SK-N-SH (cell line): ENCODE measurements at places on chromosomes 12 and 14. TPM values are rescaled to one million over a fixed set of nuclear protein-coding genes. Genes with fewer than 3 reads are reported as not detected.

GRCh38 chr14:83559721-83560120, 1970.2 kb upstream of the FLRT2 start:
- no peaks in the 10 kb centered on the region for H3K4me1 ChIP-seq
- no peaks in the 10 kb centered on the region for H3K27me3 ChIP-seq
- H3K27ac ChIP-seq, result no peak overlapping the region
- no peaks in the 10 kb centered on the region for H3K36me3 ChIP-seq

DNA sequence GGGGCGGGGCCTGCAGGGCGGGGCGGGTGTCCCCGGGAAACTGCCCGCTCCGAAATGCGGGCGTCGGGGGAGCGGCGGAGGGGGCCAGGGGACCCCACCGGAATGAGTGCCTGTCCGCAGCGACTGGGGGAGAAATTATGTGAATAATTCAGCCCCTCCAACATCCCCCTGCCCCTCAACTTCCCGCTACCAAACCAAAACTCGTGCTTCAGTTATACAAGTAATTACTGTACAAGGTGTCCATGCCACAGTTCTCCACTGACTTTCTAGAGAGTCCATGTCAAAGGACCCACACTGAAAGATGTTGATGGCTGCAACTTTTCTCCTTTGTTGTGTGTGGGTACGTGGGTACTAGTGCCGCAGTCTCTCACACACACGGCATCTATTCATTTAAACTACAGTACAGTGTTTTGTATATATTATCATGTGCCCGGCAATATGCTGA, 414 bp upstream of the CDK17 start:
- H3K27me3 ChIP-seq, result no peaks in the 10 kb centered on the region
- H3K4me1 ChIP-seq, result peaks cover 15% of the 10 kb centered on the region; the same call in 1 of the 2 replicates
- H3K36me3 ChIP-seq, result no peaks in the 10 kb centered on the region

DNA sequence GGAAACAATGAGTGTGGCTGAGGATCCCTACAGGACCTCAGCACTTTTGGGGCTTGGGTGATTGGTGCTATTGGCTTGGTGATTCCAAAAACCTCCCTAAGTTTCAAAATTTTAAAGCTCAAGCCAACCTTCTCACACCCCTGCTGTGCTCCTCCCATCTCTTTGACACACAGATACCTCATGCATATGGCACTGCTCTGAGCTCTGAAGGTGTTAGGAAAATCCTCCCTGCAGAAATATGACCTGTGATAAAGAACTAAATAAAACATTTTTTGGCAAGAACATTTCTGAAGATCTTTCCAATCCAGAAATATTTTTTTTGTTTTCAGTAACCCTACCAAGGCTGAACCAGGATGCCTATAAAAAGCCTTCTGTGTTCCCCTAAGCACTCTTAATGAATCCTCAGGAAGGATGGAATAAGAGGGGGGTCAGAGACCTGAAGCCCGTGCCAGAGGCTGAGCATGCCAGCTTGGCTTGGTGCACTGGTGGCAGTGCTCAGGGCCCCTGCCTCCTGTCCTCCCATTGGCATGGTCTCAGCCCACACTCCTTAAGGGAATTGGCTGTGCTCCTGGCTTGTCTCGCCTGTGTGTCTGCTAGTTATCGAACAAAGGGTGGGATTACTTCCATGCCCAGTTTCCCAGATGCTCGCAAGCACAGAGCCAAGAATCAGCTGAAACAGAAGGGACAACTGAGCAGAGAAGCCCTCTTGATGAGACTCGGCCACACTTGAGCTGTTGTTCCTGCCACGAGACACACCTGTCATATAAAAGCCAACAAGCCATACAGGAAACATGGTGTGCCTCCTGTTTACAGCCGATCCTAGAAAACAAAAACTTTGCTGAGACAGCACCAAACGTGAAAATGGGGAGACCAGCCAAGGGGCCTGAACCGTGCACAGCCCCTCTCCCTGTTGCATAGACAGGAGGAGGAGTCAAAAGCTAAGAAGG, 132.7 kb upstream of the EEA1 start:
- no peak overlapping the region for H3K4me3 ChIP-seq
- no peak for DNase-seq
- H3K4me1 ChIP-seq, result peaks cover 8% of the 10 kb centered on the region
- H3K36me3 ChIP-seq, result no peaks in the 10 kb centered on the region
- H3K27me3 ChIP-seq, result no peaks in the 10 kb centered on the region

DNA sequence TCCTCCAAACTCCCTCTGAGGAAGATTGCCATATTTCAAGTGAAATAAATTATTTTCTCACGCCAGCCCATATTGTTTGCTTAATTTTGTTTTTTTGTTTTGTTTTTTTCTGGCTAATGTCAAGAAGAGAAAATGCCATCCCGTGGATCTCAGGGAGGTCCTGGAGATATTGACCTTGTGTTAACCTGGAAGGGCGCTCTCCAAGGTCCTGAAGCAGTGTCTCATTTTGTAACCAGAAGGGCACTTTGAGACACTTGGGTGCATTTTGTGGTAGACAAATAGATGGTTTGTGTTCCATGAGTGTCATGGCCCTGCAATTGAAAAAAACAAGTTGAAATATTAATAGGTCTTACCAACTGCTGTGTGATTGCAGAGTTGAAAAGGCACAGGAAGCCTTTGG, 268.9 kb downstream of the SUDS3 start:
- H3K27ac ChIP-seq, result no peak overlapping the region
- DNase-seq, result no peak
- no peak overlapping the region for H3K4me3 ChIP-seq
- H3K4me1 ChIP-seq, result no peaks in the 10 kb centered on the region
- H3K36me3 ChIP-seq, result no peaks in the 10 kb centered on the region

DNA sequence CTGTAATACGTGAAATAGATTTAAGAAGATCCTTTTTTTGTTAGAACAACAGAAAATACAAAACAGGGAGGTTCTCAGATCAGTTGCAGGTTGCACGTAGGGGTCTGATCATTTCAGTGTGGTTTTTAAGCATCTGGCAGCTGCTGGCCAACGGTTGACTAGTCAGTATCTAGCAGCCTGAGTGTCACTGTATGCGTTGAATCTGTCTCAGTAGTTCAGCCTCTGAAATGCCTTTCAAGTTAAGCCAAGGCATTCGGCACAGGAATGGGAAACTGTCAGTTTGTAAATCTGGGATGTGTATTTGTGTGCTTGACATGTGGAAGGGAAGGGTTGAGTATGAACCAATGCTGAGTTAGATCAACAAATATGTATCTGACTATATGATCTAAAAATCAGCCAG, 165.9 kb downstream of the CACNA1C start:
- no peaks in the 10 kb centered on the region for H3K27me3 ChIP-seq
- no peak overlapping the region for H3K27ac ChIP-seq
- H3K4me1 ChIP-seq, result no peaks in the 10 kb centered on the region

GRCh38 chr14:90999299-90999698, 61.1 kb downstream of the RPS6KA5 start:
- H3K4me1 ChIP-seq, result no peaks in the 10 kb centered on the region
- no peaks in the 10 kb centered on the region for H3K36me3 ChIP-seq
- no peak for DNase-seq
- no peaks in the 10 kb centered on the region for H3K27me3 ChIP-seq
- no peak overlapping the region for H3K27ac ChIP-seq

GRCh38 chr14:59087711-59088110, 100.8 kb upstream of the DAAM1 start:
- no peak overlapping the region for H3K27ac ChIP-seq
- H3K36me3 ChIP-seq, result no peaks in the 10 kb centered on the region
- DNase-seq, result no peak
- H3K27me3 ChIP-seq, result no peaks in the 10 kb centered on the region
- H3K4me1 ChIP-seq, result peaks cover 10% of the 10 kb centered on the region; the same call in 1 of the 2 replicates

- no peak for DNase-seq
- H3K27ac ChIP-seq, result no peak overlapping the region
- no peak overlapping the region for H3K4me3 ChIP-seq
- no peaks in the 10 kb centered on the region for H3K36me3 ChIP-seq
Measured at GRCh38 chr12:100474617-100475016, 951 bp downstream of the NR1H4 start.

DNA sequence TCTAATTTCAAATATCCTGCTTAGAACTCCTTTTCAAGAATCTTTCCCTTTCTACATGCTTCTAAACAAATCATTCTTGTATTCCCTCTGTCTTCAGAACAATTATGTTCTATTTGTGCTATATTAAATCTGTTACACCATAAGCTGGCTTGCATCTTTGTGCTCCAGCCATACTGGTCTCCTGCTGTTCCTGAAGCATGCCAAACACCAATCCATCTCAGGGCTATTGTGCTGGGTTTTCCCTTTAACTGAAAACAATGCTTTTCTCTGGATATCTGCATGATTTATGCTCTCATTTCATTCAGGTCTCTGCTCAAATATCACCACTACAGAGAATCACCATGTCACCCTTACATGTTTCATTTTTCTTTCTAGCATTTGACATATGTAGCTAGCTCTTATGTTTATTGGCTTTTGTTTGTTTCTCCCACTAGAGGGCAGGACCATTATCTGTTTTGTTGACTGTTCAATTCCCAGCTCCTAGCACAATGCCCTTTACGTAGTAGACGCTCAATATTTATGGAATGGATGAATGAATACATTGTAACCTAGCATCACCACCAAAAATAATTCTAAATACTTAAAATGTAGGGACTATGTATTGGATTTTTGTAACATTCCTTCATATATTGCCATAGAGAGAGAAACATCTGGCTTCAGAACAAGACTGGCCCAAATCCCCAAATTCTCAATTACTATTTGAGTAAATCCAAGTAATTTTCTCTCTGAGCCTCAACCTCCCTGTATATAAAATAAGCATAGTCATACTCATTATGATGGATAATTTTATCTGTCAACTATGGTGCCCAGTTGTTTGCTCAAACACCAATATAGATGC, 302.0 kb upstream of the SYT1 start:
- no peaks in the 10 kb centered on the region for H3K36me3 ChIP-seq
- no peak for DNase-seq
- H3K27me3 ChIP-seq, result no peaks in the 10 kb centered on the region
- H3K4me3 ChIP-seq, result no peak overlapping the region
- H3K4me1 ChIP-seq, result no peaks in the 10 kb centered on the region

DNA sequence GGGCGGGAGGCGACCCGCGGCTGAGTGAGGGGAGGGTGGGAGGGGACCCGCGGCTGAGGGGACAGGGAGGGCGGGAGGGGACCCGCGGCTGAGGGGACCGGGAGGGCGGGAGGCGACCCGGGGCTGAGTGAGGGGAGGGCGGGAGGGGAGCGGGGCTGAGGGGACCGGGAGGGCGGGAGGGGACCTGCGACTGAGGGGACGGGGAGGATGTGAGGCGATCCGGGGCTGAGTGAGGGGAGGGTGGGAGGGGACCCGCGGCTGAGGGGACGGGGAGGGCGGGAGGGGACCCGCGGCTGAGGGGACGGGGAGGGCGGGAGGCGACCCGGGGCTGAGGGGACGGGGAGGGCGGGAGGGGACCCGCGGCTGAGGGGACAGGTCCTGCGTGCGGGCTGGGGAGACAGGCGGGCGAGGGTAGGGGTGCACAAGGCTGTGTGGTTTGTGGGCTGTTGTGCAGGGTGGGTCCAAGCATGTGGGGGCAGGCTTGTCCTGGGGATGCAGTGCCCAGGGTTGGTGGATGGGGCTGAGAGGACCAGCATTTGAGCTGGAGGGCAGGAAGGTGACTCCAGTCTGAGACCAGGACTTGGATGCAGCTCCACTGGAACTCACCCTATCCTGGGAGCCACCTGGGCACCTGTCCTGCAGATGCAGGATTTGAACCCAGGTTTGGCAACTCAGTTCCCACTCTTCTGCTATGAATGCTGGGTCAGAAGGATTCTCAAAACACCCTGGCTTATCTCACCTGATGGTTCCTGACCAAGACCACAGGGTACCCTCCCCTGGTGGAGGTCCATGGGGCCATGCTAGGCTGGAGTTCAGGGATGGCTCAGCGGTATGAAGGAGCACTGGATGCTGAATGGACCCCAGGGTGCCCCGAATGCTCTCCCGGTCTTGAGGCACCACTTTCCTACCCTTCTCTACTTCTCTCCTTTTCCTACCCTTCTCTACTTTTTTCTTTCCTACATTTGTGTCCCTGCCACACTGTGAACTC, 9.4 kb downstream of the PLD4 start:
- H3K4me3 ChIP-seq, result peak overlapping the region; percentile 24; the same call in 1 of the 2 replicates
- no peaks in the 10 kb centered on the region for H3K27me3 ChIP-seq
- H3K27ac ChIP-seq, result no peak overlapping the region
- peaks cover 5% of the 10 kb centered on the region; the same call in 1 of the 2 replicates for H3K4me1 ChIP-seq

GRCh38 chr12:31371256-31371620, 45.3 kb upstream of the SINHCAF start:
- H3K36me3 ChIP-seq, result no peaks in the 10 kb centered on the region
- H3K4me3 ChIP-seq, result no peak overlapping the region
- H3K27ac ChIP-seq, result no peak overlapping the region
- no peaks in the 10 kb centered on the region for H3K4me1 ChIP-seq
- no peak for DNase-seq
- H3K27me3 ChIP-seq, result no peaks in the 10 kb centered on the region

GRCh38 chr12:44654646-44655639, 221.2 kb downstream of the NELL2 start:
- no peaks in the 10 kb centered on the region for H3K36me3 ChIP-seq
- no peak overlapping the region for H3K4me3 ChIP-seq
- peak; percentile 11 for DNase-seq

GRCh38 chr12:57216014-57216911, at the start of gene NXPH4:
Gene NXPH4 (plus strand): TSS chr12:57216794. CDS start chr12:57216970, 176 bp downstream.
- H3K27ac ChIP-seq, result no peak within 1 kb of the TSS
- H3K4me3 ChIP-seq, result peak within 1 kb of the TSS; percentile 48
- DNase-seq, result peak; percentile 79
- peaks cover 42% of the 10 kb centered on the region for H3K27me3 ChIP-seq
- no peaks in the 10 kb centered on the region for H3K36me3 ChIP-seq

DNA sequence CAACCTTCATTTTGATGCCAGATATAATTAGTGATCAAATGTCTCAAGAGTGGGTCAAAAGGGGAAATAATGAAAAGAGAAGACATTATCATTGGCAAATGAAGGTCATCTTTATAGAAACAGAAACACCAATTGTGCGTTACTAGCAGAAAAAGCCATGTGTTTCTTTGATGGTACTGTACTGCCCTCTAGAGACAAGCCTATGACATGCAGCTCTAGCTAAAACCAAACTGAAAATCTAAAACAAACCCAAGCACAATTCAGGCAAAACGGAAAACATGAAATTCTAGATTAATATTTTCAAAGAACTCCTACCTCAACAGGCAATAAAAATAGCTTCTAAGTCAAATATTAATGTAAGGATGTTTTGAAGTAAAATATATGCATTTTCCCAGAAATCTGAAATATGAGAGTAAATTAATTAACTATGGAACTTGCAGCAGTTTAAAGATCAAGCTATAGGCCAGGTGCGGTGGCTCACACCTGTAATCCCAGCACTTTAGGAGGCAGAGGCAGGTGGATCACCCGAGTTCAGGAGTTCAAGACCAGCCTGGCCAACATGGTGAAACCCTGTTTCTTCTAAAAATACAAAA, 115.4 kb downstream of the KLHL28 start:
- no peaks in the 10 kb centered on the region for H3K36me3 ChIP-seq
- no peaks in the 10 kb centered on the region for H3K4me1 ChIP-seq
- no peak overlapping the region for H3K27ac ChIP-seq
- DNase-seq, result peak; percentile 13
- H3K27me3 ChIP-seq, result no peaks in the 10 kb centered on the region

Gene AMDHD1
- polyA plus RNA-seq, result 0.07 and 0.10 TPM in 2 replicates

Gene FAM181A
- polyA plus RNA-seq, result not detected in 2 replicates

Gene MYBPC1
- not detected in 2 replicates for polyA plus RNA-seq

Gene KCNC2
- not detected in 2 replicates for polyA plus RNA-seq

Gene CELA1
- 0.05 TPM in 1 of 2 replicates, not detected in the other for polyA plus RNA-seq

Gene TROAP
- polyA plus RNA-seq, result 15.0 and 26.2 TPM in 2 replicates

Gene SCN8A
- polyA plus RNA-seq, result 7.1 and 9.7 TPM in 2 replicates

Gene CALM1
- polyA plus RNA-seq, result 221 and 299 TPM in 2 replicates

Gene NFYB
- 11.0 and 16.7 TPM in 2 replicates for polyA plus RNA-seq

Gene BBOF1
- 1.9 and 2.1 TPM in 2 replicates for polyA plus RNA-seq

Gene PPP2R3C
- polyA plus RNA-seq, result 6.2 and 8.3 TPM in 2 replicates

Gene KIF5A
- 6.2 and 8.9 TPM in 2 replicates for polyA plus RNA-seq

Gene MEG3
- not detected in 2 replicates for polyA plus RNA-seq

Gene SLC10A1
- polyA plus RNA-seq, result not detected in 2 replicates
